Stimulated activated CD8-positive, alpha-beta memory T cell treated with anti-CD3 and anti-CD28 coated beads, Interleukin-2, amount 100 ng/mL, for 1 hour (primary cell): ENCODE measurements at places on chromosomes 5 and 9.

GRCh38 chr9:110188991-110189390 lies 19.0 kb downstream of the C9orf152 start:
- no peak for DNase-seq

DNA sequence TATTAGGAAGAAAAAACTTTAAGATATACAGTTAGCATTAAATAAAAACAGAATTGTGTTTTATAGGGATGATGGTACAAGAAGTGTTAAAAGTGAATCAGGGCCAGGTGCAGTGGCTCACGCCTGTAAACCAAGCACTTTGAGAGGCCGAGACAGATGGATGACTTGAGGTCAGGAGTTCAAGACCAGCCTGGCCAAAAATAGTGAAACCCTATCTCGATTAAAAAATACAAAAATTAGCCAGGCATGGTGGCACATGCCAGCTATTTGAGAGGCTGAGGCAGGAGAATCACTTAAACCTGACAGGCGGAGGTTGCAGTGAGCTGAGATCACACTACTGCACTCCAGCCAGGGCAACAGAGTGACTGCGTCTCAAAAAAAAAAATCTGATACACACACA lies 282.9 kb upstream of the ATP10B start:
- DNase-seq = no peak

DNA sequence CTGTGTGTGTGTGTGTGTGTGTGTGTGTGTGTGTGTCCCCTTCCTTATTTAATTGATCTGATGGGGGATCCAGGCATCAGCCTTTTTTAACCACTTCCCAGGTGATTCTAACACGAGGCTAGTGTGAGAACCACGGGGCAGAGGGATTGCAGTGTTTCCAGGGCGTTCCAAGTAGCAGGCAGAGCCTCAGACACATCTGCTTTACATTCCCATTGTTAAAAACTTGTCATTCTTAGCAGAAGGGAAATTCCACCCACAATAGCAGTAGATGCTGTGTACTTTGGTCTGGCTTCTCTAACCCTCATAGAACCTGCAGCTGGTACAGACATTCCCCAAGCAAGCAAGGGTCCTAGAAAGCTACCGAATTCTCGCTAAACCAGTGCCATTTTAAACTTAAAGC lies 81.9 kb upstream of the SLC30A5 start:
- no peak for DNase-seq

- DNase-seq = no peak
Observed at GRCh38 chr5:124630767-124631704, 115.4 kb downstream of the ZNF608 start.
